ENCODE measurements at places on chromosomes 7 and 10.

DNA sequence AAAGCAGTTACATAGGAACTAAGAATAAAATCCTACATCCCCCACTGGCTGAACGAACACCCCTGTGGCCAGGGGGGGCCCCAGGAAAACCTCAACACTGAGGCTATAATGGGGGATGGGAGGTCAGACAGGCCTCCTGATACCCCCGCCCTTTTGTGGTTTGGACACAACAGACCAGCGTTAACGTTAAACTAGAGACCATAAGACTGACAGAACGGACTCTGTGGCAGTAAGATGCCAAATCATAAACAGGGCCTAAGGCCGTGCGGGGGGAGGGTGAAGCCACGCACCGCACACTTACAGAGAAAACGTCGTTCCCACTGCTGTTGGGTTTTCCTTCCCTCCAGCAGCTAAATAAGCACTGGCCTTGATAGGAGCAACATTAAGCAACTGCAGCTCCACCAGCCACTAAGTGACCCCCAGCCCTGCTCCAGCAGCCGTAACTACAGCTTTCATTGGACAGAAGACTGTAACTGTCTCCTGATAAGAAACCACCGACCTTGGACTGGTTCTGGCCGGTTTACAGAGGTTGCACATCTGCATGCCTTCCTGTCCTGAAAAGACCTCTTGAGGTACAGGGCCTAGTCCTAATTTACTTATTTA lies 3.4 kb upstream of the PPP2R2D start:
- DNase-seq = no peak

GRCh38 chr7:3089493-3089892 lies 45.8 kb upstream of the CARD11 start:
- no peak for DNase-seq

DNA sequence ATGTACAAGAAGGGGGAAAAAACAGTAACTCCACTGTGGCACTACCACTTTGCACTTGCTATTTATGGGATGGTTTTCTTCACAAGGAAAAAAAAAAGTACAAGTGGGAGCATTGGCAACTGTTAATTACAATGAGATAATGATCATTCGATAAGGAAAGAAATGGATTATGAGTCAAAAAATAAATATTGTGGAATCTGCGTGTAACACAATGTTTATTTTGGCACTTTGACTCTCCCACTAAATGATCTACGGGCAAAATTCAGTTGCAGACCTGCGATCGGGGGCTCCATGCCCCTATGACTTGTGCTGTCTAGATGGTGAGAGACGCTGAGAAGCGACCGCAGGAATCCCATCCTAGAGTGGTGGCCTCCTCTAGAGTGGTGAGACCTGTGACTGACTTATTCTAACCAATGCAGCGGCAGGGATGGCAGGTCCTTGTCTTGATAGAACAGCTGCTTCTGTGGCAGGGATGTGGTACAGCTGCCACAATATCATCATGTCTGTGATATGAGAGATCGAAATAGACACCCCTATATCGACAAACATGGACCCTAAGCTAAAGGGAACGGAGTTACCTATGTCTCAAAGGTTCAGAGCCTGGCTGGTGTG lies 345.0 kb upstream of the KLF6 start:
- no peak for DNase-seq

- DNase-seq = no peak
Observed at GRCh38 chr7:154965014-154965413, 37.9 kb downstream of the PAXIP1 start.

DNA sequence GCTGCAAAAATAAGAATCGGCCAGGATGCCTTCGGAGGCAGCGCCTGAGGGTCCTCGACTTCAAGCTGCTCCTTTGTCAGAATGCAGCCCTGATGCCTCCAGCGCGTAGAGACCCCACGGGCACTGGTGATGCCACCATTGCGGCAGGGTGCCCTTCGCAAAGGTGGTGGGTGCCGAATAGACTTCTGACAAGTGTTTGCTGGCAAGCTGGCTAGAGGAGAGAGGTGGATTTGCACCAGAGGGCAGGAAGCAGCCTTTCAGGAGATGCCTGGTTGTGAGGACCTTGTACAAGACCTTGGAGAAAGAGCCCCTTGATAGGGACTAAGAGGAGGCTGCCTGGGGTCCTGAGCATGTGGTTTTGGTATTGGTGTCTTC lies 103.2 kb upstream of the PPIF start:
- DNase-seq = no peak

- no peak for DNase-seq
Observed at GRCh38 chr7:131722371-131722770, 165.9 kb upstream of the PODXL start.

GRCh38 chr7:129729511-129729910 lies 118.0 kb downstream of the NRF1 start:
- DNase-seq = no peak

DNA sequence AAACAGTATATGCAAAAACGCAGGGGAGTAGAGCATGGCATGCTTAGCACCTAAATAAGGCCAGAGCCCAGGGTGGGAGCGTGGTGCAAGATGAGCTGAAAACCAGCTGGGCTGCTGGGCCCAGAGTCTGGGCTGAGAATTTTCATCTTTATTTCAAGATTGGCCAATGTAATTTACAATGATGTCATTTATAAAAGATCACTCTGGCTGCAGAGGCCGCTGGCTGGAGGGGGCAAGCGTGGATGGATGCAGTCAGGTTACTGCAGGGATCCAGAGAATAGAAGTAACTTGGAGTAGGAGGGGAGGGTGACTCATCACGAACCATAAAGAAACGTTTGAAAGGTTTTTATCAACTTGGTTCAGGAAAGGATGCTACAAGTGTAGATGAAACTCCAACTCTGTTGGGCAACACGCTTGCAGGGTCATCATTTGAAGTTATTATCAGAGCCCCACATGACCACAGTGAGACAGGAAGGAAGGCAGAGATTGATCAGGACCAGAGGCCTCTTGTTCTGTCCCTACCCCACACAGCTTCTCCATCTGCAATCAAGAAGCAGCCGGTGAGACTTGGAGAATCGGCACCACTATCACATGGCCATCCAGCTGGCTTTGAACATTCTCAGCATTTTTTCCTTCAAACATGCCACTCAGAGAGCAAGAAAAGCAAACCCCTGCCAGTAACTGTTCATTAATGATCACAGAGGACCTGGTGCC lies 49.2 kb downstream of the ODAD2 start:
- peak; percentile 1 for DNase-seq

DNA sequence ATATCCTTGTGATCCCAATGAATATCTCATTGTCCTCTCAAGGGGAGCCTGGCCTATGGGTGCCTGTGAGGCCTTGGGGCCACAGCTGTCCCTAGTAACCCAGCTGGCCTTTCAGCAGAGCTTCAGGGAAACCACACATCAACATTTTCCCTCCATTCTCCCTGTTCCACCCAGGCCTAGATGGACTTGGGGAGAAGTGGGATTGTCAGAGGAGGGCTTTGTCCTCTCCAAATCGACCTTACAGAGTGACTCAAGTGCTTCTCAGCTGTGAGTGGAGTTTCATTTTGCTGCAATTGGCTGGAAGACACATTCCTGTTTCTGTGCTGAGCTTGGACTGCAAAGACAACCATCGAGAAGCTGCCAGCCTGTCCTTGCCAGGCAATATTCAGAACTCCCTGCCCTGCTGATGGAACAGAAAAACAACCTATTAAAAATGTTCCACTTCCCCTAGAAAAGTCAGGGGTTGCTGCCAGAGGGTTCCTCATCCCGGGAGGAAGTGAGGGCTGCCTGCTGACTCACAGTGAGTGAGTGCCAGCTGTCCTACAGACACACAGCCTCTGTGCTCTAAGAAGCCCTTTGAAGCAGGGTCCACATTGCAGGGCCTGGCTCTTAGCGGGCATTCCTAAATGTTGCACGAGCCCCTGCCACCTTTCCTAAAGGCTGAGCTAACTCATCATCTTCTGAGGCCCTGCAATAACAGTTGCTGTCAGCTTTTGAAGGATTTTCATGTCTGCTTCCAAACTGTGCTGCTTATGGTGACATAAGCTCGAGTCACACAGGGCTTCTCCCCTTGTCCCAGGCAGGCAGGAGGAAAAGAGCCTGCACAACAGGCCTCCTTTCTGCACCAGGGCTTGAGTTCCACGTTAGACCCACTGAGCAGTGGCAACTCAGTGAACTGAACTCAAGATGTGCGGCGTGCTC lies 20.5 kb downstream of the STRA8 start:
- DNase-seq = peak; percentile 98

DNA sequence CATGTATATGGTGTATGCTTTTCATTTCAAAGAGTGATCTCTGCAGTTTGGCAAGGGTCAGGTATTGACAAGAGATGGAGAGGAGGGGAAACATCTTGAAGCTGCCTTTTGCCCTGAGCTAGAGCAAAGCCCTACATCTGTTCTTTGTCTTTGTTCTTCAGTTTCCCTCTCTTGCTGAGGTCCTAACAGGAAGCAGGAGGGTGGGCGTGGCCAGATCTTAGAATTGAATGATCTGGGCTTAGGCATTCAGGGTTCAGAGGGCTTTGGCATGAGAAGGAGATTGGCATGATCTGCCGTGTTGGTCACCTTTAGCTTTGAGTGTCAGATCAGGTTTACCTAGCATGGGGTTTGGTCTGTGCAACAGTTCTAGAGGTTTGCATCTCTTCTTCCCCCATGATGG lies 41.3 kb downstream of the LRMDA start:
- DNase-seq = no peak

DNA sequence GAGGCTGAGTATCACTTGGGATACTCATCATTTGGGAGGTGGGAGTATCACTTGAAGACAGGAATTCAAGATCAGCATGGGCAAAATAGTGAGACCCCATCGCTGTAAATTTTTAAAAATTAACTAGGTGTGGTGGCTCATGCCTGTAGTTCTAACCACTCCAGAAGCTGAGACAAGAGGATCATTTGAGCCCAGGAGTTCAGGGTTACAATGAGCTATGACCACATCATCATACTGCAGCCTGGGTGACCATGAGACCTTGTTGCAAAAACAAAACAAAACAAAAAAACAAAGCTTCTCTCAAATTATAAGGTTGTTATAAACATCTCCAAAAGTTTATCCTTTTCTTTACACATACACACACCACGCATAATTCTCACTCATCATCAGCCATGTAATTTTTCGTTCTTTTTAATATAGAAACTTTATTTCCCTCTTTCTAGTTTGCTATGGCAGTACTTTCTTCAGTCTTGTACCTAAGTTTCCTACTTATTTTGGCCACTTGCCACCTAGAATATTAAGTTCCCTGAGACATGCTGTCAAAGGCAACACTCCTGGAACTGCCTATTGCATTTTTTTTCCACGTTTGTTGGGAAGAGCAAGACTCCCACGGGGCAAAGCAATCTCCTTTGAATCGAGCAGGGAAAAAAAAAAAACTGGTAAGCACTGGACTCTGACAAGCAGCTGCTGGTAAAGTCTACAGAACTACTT lies 37.1 kb downstream of the SKIDA1 start:
- no peak for DNase-seq

- no peak for DNase-seq
Observed at GRCh38 chr10:69710008-69710888, 80.2 kb downstream of the FAM241B start.

GRCh38 chr7:55190511-55191160 lies 171.8 kb downstream of the EGFR start:
- no peak for DNase-seq

- DNase-seq = no peak
Observed at GRCh38 chr10:69180525-69181204, 631 bp downstream of the SUPV3L1 start.

DNA sequence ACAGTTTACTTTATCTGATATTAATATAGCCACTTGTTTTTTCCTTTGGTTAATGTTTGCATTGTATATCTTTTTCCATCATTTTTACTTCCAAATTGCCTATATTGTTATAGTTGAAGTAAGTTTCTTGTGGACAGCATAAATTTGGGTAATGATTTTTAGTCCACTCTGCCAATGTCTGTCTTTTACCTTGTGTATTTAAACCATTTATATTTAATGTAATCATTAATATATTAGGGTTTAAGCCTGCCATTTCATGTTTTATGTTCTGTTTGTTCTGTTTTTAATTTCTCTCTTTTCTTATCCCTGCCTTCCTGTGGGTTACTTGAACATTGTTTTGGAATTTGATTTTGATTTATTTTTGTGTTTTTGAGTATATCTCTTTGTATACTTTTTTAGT lies 12.8 kb upstream of the NOD1 start:
- no peak for DNase-seq

DNA sequence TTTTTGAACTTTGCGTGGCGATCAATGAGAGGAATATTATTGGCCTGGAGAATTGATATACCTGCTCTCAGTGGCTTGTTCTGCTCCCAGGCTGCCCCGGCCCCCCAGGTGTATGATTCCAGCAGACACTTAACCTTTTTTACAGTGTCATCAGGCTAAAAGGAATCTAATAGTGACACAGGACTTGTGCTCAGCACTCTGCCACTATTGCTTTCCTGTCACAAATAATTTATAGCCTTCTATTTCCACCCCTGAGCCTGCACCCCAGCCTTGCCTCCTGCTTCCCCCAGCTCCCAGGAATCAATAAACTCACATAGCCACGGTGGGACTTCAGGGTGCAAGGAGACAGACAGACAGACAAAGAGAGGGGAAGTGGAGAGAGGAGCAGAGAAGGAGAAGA lies 28.3 kb downstream of the PAX2 start:
- DNase-seq = no peak

DNA sequence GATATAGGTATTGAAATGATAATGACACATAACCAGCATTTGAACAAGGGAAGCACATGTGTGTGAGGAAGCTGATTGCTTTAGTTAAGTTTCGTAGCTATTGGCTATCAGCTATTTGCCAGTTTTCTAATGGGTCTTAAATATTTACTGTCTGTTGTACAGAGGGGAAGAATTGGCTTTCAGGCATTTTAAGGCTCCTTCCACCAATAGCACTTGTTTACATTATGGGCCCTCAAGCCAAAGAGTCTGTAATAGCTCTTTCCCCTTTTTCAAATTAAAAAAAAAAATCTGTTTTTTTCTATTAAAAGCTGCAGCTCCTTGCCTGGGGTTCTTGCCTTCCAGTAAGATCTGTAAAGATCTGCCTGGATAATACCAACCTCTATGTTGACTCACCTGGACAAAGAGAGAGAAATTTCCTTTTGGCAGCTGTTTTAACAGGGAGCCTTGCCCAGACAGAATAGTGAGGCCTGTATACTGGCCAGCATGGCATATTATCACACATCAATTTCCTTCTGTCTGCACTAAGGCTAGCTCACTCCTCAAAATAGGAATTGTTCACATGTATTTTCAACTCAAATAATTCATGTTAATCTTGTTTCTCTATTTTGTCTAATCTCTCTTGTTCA lies 104.7 kb upstream of the LRGUK start:
- no peak for DNase-seq

DNA sequence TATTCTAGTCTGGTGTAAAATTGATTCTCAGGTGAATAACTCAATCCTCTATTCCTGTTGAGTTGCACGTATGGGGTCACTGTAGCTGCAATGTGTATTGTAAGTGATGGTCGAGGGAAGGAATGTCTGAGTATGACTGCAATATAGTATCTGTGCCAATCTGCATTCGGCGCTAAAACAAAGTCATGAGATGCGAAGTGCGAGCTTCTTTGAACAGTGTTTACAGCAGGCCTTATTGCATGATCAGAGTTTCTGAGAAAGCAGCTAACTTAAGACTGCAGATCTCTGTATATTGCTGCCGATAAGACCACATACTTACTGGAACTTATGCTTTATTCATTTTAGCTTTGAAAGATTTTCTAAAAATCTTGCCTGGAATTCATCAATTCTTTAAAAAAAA lies 341.7 kb upstream of the BMPER start:
- DNase-seq = no peak

GRCh38 chr10:68550747-68551411 lies 9.3 kb upstream of the TET1 start:
- peak; percentile 62 for DNase-seq

- no peak for DNase-seq
Observed at GRCh38 chr10:51260376-51260775, 186.1 kb downstream of the PRKG1 start.

GRCh38 chr10:5663692-5664427 lies 2.5 kb downstream of the ASB13 start:
- DNase-seq = no peak

- DNase-seq = no peak
Observed at GRCh38 chr7:50349399-50349798, 44.9 kb downstream of the IKZF1 start.

Measured in COLO829 (cell line).